ENCODE measurements at places on chromosomes 4 and X.

- no peak for DNase-seq
These were observed 5.7 kb upstream of the CASP6 start for GRCh38 chr4:109708990-109709389.

DNA sequence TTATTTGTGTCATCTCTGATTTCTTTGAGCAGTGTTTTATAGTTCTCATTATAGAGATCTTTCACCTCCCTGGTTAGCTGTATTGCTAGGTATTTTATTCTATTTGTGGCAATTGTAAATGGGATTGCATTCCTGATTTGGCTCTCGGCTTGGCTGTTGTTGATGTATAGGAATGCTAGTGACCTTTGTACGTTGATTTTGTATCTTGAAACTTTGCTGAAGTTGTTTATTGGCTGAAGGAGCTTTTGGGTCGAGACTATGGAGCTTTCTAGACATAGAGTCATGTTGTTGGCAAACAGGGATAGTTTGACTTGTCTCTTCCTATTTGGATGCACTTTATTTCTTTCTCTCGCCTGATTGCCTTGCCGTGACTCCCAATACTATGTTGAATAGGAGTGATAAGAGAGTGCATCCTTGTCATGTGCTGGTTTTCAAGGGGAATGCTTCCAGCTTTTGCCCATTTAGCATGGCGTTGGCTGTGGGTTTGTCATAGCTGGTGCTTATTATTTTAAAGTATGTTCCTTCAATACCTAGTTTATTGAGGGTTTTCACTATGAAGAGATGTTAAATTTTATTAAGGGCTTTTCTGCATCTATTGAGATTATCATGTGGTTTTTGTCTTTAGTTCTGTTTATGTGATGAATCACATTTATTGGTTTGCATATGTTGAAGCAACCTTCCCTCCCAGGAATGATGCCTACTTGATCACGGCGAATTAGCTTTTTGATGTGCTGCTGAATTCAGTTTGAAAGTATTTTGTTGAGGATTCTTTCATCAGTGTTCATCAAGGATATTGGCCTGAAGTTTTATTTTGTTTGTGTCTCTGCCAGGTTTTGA, 72.7 kb upstream of the BOD1L1 start:
- DNase-seq = no peak

- DNase-seq = peak; percentile 18
These were observed 4.3 kb upstream of the SLC26A1 start for GRCh38 chr4:997375-998071.

DNA sequence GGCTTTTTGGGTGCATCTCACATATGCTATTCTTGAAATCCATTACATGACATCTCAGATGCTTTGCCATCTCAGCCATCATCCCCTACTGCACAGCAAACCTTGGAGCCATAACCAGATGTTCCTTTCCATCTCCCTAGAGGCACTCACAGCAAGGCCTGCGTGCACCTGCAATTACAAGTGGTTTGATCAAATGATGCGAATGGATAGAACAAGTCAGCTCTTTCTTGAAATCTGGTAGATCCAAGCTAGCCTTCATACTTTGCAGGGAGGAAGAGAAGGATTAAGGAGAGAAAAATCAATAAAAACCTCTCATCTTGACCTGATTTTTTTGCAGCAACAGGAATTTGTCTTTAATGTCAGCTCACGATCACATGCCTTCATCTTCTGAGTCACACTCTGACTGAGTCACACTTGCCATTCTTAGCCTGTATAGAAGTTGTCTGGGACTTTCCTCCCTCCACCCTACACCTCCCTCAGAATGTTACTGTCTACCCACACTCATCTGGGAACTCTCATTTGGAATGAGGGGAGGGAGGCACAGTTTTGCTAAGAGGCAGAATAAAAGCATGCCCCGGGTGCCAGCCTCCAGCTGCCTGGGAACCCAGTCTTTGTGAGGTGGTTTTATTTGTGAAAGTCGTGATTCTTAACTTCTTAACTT, 11.9 kb upstream of the TRIML1 start:
- DNase-seq = peak; percentile 28

GRCh38 chrX:139877710-139878414, 55.0 kb downstream of the ATP11C start:
- DNase-seq = no peak

DNA sequence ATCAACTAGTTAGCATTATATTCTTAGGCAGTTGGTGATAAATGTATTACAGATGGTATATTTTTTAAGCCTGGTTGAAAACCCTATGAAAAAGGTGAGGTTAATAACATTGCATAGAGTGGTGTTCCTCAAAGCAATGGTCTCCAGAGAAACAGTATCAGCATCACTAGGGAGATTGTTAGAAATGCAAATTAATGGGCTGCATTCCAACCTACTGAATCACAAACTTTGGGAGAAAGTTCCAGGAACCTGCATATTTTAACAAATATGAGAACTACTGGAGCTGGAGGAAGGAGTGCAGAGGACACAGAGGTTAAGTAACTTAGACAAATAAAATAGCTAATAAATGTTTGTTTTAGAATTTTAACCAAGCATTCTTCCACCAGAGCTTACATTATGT, 166.9 kb upstream of the PCDH10 start:
- no peak for DNase-seq

DNA sequence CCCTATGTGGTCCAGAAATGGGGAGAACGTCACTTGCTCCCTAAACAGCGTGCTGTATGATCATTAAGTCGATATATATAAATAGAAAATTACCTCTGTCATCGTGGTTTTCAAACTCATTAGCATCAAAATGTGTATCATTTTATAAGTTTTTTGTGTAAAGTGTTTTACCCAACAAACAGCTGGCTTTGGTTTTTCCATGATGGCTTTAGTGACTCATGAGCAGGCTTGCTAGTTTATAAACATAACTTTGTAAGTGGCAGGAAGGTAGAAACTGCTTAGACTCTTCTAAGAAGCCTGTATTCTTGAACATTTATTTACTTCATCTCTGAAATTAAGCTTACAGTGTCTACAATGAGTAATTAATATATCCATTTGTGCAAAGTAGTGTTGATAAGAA, 108.4 kb upstream of the DIPK2B start:
- DNase-seq = no peak

GRCh38 chrX:9942086-9942485, 25.1 kb upstream of the CLDN34 start:
- peak; percentile 33 for DNase-seq

- DNase-seq = no peak
These were observed 212.4 kb upstream of the NDST4 start for GRCh38 chr4:115325836-115326235.

GRCh38 chrX:136030303-136031191, 45.3 kb downstream of the SLC9A6 start:
- no peak for DNase-seq

GRCh38 chr4:65341557-65341956, 328.7 kb downstream of the EPHA5 start:
- DNase-seq = no peak

DNA sequence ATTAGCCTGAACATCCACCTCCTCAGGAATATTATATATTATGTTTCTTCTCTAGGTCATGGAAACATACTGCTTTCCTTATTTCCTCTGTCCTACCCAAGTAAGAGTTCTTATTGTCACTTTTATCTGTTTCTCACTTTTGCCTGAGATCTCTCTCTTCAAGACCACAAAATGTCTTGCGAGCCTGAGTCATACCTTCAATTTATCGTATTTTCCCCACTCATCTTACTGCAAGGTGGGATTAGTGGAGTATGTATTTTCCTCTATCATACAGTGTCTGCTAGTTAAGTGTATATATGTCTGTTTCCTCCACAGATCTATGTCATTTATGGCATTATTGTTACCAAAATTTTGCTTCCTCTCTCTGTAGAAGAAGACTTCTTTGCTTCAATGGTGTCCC, 124.5 kb downstream of the EIF4E start:
- no peak for DNase-seq

DNA sequence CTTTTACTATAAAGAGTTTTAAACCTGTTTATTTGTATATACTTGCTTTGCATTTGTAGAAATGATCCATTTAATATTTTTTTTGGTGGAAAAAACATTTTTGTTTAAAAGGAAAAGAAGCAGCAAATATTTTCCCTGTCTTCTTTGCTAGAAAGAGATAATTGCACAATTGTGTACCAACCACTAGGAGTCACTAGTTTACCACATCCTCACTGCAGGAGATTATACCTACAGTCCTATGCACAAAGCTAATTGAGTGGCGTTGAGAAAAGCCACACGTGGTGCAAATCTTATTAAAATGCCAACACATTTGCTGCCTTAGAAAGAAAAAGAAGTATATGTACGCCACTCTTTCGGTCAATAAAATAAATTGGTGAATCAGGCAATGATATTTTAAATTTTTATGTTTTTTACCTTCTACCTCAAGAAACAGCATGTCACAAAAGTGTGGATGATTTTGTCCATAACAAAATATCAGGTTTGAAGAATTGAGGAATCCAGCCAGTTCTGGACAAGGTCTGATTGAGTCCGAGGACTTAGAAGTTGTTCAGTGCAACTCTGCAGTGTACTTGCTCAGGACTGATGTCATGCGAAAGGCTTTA, 102.9 kb downstream of the GRXCR1 start:
- DNase-seq = no peak

DNA sequence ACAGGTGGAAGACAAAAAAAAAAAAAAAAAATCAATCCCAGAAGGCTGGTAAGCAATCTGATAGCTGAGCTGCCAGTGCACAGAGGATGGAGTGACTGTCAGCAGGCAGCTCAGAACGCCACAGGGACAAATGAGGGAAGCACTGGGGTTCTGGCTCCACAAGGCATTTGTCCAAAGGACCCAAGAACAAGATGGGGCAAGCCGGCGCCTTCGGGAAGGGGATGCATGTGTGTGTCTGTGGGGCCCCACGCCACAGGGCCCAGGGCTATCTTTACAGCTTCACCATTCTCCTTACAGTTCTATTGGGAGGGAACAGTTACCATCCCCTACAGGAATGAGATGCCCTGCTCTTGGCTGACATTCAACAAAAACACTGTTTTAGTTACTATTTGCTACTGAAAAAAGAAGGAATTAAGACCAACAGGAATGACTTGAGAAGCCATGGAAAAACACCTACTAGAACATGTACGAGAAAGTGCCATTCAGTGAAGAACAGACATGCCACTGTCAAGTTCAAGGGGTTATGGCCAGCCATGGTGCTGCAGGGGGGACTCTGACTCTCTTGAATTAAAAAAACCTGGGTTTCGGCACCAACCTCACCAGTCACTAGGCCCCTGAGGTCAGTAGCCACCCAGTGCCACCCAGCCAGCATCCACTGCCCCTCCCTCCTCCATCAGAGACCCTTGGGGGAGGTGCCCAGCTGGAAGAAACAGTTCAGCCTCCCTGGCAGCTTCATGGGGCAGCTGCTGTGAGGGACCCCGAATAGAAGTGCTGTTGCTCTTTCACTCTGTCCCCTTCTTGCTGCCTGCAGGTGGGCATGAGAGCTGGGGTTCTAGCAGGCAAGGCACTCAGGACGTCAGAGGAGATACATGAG, 18.5 kb downstream of the WDR1 start:
- DNase-seq = no peak

- DNase-seq = no peak
These were observed 16.3 kb upstream of the NEUROG2 start for GRCh38 chr4:112532267-112532666.

DNA sequence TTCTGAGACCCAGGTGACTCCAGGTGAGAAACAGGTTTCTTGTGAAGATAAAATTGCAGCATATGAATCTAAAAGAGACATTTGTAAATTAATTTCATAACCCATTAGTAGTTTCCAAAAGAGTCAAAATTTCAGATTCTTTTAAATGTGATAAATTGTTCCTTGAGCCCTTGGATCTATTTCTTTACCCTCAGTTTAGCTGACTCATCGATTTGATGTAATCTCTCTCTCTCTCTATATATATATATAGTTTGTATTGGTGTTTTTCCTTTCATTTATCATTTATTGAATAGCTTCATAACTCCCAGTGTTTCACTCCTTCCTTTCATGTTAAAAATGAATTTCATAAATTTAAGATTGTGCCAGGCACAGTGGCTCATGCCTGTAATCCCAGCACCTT, 96.9 kb downstream of the RAPGEF2 start:
- no peak for DNase-seq

GRCh38 chrX:73913580-73913979, 350.6 kb downstream of the CHIC1 start:
- no peak for DNase-seq

DNA sequence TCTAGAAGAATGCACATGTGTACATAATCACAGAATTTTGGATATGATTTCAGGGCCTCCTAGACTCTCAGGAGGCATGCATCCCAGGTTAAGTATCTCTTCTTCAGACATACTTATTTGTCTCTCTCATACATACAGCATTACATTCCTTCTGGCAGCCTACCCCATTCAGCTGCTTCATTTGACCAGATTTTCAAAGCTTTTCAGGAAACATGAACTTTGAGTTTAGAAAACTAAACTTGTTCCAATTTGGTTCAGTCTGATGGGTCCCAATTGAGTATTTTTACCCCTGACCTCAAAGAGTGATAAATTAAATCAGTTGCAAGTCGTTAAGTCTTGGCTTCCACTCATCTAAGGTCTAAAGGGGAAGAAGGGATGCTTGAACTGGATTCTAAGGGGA, 330.9 kb downstream of the ARHGAP24 start:
- no peak for DNase-seq

DNA sequence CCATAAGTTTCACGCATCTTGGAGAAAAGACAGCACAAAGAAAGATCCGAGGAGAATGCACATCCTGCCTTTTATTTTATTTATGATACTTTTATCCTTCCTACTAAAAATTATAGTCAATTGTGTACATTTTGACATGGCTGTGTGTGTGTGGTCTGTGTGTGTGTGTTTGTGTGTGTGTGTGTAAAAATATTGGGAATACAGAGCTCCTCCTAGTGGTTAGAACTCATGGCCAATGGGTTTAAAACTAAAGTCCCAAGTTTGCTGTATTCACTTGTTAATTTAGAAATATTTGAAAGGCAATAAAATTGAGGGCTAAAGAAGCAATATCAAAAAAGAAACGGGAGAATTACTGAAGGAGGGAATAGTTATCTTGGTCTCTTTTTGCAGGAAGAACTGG, 47.5 kb downstream of the NKX6-1 start:
- DNase-seq = peak; percentile 11

DNA sequence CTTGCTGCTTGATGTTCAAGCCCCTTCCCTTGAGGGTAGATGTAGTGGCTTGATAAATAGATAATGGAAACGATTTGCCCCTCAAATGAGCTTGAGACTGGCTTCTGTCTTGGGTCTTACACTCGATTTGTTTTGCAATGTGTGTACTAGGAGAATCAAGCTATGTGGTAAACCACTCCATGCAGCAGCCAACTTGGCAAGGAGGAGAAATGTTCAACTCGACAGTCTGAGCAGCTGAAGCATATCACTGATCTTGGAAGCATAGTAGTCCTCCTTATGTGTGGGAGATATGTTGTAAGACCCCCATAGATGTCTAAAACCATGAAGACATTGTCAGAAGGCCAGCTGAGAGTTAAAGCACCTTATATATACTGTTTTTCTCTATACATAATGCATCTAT, 125.3 kb downstream of the CCNG2 start:
- DNase-seq = no peak

- DNase-seq = no peak
These were observed 88.2 kb upstream of the TFDP3 start for GRCh38 chrX:133306316-133306715.

GRCh38 chrX:121407627-121408026, 360.2 kb downstream of the GLUD2 start:
- no peak for DNase-seq
